Activated T-helper 1 cell treated with anti-CD3 and anti-CD28 coated beads, Interleukin-12 subunit alpha, Interleukin-12 subunit beta, Interleukin-2, Interleukin-4 antibody, amounts not matched to agents 30 ng/mL and 10 ng/mL and 1 ng/mL, durations not matched to agents 14 hours and 24 hours and 36 hours (primary cell): ENCODE measurements at places on chromosomes 3 and 15. TPM values are rescaled to one million over a fixed set of nuclear protein-coding genes. Genes with fewer than 3 reads are reported as not detected.

The ATP8B4 gene
- total RNA-seq = 49.7 and 52.9 TPM in 2 replicates

The SKOR1 gene
- 0.21 TPM in 1 of 2 replicates, not detected in the other for total RNA-seq

The ALDH1A2 gene
- total RNA-seq = not detected in 2 replicates

- DNase-seq = no peak
These were observed 15.3 kb downstream of the CD276 start for GRCh38 chr15:73699249-73700040.

GRCh38 chr3:183098536-183099025 lies 715 bp downstream of the MCCC1 start:
- no peak for DNase-seq

- DNase-seq = no peak
These were observed 3.6 kb downstream of the ZNF589 start for GRCh38 chr3:48244461-48244860.

GRCh38 chr3:67599821-67600220 lies 54.6 kb downstream of the SUCLG2 start:
- no peak for DNase-seq

DNA sequence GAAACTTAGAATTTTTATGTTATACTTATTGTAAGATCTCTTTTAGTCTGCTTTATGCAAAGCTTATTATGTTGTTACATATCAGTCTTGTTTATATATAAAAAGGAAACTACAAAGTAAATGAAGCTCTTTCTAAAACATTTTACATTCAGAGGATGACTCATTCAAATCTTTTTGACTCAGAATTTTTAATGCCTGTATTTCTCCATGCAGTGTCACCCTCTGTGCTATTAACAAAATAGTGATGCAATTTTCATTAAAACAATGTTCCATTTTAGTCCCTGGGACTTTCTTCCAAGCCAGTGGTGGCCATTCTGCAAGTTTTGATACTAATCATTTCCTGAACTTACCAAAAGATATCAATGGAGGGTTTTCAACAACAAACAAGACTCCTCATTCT lies 216.1 kb downstream of the NAALADL2 start:
- no peak for DNase-seq

GRCh38 chr15:100468285-100468684 lies 60.5 kb downstream of the CERS3 start:
- DNase-seq = no peak
